ENCODE measurements at places on chromosomes 1 and 21.
A peak's percentile ranks its signal among the peaks of the same experiment; 100 is the strongest.

DNA sequence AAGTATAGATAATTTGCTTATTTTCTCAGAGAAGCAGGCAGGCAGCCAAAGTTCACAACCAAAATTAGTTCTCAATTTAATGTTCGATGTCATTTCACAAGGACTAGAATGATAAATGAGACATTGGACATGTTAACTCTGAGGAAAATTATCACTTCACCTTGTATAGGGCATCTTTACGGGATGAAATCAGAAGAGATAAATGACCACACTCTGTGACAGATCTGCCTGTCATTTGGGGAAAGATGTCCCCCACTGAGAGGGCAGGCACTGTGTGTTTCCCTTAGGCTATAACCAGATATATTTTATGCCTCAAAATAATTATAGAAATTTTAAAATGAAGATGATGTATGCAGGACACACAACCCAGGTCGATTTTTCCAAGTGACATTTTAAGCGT lies 642.9 kb downstream of the BRINP3 start:
- DNase-seq = no peak

DNA sequence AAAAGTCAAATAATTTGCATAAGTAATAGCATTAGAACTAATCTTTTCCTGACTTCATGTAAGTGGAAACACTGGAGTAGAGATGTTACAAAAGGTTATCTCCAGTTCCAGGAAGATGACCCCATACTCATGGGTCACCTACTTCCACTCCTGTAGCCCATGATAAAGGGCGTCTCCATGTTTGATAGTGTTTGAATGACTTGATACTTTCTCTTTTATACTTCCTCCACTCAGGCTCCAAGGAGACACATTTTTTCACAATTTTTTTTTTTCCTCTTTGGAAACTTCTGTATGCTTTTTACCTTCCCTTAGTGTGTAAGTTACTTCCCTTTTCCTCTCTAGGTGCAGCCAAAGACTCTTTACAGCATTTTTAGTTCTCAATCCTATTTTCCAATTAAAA lies 382.1 kb upstream of the B3GALT2 start:
- DNase-seq = no peak

DNA sequence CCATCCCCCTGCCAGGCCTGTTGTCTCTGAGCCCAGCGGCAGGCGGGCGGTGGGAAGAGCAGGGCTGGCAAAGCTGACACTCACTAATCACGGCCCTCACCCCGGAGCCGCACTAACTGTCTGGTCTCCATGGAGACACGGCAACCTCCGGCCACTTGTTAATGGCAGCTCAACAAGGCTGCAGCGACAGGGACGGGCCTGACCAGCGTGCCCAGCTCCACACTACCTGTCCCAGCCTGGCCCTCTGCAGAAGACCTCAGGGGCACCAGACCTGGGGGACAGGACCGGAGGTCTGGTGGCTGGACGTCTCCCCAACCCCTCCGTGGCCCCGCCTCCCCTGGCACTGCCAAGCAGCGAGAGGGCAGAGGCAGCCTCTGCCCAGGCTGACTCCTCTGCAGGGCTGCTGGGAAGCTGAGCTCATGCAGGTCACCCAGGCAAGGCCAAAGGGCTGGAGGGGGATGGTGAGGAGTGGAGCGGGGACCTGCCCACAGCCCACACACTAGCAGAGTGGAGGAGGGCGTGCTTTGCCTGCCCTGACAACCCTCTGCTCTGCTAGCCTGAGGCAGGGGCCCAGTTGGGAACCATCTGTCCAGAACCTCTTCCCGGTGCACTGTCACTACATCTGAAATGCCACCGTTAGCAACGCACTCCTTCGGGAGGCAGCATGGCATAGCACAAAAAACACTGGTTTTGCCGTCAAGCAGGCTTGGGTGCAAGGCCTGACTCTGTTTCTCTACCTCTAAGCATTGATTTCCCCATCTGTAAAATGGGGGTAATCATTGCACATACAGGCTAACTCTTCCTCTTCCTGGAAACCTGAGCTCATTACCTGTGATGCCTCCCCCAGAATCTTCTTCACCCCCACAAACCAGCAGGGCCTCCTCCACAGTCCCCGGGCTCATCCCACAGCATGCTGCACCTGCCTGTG lies 29.6 kb upstream of the WASF2 start:
- DNase-seq = no peak

DNA sequence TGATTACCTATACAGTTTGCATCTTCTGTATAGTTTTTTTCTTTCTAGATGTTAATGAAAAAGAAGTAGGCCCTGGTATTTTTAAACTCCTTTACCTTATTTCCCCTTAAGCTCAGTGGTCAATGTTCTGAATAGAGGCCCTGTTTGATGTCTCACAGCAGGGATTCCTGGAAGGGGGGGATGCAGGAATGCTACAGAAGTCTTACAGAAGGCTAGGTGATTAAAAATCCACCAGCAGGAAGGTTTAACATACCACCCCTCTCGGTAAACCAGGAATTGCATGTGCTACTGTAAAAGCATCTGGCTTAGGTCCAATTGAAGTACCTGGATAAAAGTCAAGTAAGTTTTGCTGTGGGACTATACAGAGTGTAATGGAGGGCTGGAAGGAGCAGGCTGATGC lies 78.3 kb downstream of the NOS1AP start:
- DNase-seq = no peak

DNA sequence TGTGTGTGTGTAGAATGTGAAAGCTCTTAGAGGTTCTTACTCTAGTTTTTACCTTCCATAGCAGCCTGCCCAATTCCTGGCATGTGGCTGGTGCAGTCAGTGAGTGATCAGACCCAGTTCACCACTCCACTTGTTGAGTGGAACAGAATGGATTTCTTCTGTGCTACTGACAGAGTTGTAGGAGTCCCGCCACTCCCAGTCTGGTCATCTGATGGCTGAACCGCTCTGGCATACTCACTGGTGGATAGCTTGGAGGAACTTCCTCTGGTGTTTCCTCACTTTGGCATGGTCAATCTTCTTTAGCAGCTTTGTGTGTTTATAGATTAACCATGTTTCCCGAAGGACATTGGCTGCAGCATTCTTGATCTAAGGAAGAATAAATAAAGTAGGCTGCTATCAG lies 106.7 kb upstream of the ADAR start:
- DNase-seq = no peak

DNA sequence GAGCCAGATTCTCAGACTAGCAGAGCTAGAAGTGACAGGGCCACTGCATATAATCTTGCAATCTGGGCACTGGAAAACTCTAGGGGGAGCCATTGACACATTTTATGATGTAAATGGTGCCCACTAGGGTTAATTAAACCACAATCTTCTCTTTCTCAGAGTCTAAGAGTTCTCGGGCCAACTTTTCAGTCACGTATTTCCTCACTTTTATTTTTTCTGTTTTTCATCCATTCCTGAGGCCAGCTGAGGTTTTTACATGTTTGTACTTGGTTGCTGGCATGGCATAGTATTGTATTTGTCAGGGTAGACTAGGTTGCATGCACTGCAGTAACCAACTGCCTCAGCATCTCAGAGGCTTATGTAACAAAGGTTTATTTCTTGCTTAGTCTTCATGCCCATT lies 138.2 kb downstream of the ZNF326 start:
- DNase-seq = no peak

DNA sequence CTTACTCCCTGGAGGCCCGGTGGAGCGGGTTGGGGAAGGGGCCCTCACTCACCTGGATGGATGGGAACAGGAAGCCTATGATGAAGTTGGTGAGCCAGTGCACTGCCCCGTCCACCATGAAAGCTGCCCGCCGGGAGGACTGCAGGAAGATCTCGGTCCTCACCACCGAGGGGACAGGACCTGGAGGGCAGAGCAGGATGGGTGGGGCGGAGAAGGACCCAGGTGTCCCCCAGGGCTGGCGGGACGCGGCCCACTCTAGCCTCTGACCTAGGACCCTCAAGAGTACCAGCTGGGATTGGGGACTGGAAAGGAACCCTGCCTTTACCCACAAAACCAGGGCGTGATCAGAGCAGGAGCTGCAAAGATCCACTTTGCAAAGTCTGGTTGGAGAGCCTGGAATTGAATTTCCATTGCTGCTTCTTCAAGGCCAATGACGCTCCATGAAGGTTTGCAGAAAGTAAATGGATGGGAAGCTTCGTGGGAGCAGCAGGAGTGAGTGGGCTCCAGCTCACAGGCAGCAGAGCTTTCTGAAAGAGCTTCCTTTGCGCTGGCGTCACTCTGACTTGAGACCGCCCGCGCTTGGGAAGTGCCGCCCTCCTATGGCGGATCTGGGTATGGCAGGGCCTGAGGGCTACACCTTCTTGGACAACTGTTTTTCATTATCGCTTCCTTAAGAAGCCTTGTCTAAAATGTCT lies 21.4 kb downstream of the SLC2A7 start:
- peak; percentile 68 for DNase-seq

GRCh38 chr1:29677028-29678024 lies 441.0 kb downstream of the PTPRU start:
- DNase-seq = no peak

GRCh38 chr1:234280500-234280899 lies 92.8 kb upstream of the COA6 start:
- no peak for DNase-seq

DNA sequence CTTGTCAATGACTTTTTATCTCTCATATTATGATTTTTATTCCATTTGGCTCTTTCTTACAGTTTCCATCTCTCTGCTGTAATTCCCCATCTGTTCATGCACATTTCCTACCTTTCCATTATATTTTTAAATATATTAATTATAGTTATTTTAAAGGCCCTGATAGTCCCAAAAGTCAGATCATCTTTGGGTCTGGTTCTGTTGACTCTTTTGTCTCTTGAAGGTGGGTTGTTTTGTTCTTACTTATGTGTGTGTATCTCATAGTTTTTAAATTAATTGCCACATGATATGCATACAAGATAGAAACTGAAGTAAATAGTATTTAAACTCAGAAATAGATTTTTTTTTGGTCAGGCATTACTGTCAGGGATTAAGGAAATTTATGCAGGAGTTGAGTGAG lies 178.0 kb upstream of the AJAP1 start:
- no peak for DNase-seq

- DNase-seq = no peak
These were observed 44.3 kb downstream of the SLC16A1 start for GRCh38 chr1:112911506-112912220.

GRCh38 chr1:40663324-40664166 lies 1.9 kb downstream of the RIMS3 start:
- DNase-seq = no peak

- DNase-seq = no peak
These were observed 92.9 kb downstream of the LTN1 start for GRCh38 chr21:28899744-28900143.

DNA sequence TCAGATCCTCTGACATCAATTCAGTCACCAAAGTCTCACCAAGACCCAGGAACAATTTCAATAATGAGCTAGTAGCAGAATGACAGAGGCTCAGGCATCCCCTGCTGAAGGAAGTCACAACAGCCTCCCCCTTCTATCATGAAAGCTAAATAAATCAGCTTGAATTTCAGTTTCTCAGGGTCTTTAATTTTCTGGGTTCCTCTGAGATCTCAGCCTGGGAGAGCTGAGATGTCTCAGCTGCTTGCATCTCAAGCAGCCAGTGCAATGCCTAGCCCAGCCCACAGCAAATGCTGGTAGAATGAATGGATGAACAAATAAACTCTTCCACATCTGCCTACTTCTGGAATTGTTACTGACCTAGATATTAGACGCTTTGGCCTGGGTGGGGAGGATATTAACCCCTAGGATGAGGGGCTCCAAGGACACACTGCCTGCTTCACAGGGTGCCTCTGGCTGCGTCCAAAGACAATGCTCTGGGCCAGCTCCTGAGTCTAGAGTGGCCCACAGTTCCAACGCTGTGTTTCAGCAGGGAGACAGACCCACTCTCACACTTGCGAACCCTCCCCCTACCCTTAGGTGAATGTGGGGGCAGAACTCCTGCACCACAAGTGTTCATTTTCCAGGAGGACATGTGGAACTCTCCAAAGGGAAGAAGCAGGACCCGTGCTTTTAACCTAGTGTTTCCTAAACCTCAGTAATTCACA lies 11.2 kb upstream of the LORICRIN start:
- DNase-seq = no peak

DNA sequence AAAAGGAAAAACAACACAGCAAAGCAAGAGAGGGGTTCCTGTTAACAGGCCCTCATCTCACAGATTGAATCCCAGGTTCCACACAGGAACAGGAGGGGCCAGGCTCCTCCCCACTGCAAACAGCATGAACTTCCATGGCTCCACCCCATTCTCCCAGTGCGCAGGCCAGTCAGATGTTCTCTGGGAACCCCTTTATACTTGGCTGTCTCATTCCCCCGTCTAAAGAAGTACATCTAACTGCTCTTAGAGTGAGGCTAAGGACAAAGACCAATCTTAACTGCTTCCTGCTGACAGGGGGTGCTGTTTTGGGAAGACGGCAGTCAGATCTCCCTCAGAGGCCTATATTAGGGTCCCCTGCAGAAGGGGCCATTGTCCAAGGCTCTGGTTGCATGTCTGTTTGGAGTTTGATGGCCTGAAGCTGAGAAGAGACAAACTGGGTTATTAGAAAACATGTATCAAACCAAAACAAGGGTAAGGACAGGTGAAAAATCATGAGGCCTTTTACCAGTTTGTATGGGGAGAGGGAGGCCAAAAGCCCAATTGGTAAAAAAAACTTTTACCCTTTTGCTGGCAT lies 10.5 kb upstream of the NASP start:
- DNase-seq = no peak

DNA sequence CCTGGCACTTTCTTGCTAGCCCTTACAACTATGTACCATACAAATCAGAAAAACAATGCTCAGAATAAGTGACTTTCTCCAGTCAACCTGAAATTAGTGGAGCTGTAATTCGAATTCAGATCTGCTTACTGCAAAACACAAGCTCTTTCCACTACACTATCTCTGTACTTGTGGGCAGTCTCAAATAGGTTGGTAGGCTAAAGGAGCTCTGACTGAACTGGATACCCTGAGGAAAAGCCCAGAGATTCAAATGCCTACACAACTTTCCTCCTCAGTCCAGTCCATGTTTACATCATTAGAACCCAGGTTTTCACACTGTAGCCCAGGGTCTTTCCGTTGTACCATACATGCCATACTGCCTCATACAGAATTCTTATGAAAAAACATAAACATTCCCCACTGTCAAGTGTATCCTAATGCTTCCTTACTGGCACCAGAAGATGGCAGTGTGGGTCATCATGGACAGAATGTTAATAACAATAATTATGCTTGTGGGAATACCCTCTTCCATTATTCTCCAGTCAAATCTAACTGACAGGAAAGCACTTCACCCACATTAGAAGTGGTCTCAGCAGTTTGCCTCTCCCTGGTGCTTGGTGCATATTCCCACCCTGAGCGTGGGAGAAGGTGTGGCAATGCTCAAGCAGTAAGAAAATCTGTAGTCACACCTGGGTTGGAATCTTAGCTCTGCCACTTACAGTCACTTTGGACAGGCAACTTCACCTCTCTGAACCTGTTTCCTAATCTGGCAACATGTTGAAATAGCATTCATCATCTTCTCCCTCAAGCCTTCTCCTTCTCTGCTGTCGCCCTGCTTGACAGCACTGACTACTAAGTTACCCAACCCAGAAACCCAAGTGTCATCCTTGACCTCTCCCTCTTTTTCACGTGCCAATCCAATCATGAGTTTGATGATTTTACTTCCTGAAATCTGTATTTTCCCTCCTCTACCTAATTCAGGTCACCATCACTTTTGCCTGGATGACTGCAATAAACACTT lies 14.4 kb upstream of the ZFYVE9 start:
- DNase-seq = no peak

Measured in stimulated activated CD8-positive, alpha-beta memory T cell treated with anti-CD3 and anti-CD28 coated beads, Interleukin-2, amount 100 ng/mL, for 1 hour (primary cell).